Effector CD4-positive, alpha-beta T cell (primary cell): ENCODE measurements at places on chromosomes 1 and 21.

DNA sequence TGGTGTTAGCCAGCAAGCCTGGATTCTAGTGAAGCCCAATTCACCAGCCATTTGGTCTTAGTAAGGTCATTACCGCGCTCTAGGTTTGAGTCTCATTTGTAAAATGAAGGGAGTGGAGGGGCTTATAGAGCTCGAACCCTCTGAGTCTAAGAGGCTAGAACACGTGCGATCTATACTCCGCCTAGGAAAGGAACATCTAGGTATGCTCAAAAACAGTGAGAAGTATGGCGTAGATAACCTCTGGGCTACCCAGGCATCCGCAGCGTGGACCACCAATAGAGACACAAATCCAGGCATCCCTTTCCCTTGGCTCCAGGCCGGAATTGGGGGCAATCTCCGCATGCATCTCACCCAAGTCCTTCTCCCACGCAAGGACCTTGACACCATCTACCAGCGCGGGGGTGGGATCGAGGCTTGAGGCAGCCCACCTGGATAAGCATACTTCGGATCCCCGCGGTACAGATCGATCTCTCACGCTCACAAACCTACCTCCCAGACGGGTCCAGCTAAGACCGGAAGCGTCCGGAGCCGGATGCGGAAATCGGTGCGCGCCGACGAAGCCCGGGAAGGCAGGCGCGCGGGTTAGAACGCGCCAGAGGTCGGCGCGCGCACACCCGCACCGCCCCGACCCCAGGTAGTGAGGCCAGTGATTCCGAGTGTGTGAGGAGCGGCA is at the start of gene METTL25B:
Gene METTL25B, plus strand, starts transcription at position 544 of the 673 bp plus-strand sequence. CDS start 636 bp downstream, outside the sequence.
- DNase-seq: peak; percentile 67

DNA sequence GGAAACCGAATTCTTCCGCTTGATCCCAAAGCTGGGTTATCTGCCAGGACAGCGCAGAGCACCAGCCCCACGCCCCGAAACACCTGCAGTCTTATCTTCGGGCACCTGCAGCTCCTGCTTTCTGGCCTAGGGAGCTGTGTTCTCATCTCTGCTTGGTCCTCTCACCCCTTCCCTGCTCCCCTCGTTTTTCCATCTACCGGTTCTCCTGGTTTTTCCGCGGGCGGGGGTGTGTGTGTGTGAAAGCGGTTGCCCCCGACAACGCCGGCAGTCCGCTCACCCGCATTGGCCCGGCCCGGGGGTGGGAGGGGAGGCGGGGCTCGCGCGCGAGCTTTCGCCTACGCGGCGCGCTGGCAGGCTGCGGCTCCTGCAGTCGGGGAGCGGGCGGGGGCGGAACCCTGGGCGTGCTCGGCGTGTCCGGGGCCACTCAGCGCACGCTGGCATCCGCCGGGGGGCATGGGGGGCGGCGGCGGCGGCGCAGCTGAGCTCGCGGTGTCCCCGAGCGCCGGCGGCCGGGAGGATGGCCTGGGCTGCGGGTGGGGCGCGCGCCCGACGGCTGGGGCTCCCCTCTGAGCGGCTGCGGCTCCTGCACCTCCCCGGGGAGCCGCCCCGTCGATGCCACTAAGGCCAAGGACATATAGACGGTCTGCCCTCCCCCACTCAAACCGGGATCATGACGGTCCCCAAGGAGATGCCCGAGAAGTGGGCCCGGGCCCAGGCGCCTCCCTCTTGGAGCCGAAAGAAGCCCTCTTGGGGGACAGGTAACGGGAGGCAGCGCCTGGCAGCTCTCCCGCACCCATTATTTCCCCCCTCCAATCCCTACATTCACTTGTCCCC is 3.2 kb downstream of the ATP8B2 start:
- peak; percentile 91 for DNase-seq

DNA sequence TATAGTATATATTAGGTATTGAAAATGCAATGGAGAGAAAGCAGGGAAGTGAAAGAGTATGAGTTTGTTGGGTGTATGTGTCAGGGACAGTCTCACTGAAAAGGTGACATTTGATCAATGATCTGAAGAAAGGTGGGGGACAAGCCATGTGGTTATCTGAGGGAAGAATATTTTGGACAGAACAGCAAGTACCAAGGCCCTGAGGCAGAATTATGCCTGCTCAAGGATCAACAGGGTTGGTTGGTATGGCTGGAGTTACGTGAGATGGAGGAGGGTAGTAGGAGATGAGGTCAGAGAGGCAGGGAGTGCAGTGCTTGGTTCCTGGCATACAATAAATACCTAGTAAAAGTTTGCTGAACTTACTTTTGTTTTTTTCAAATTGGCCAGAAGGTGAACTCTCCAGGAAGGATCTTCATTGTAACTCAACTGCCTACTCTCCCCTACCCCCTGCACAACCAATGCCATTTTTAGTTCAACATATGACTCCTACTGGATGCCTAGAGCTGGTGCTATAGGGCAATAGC is 1.8 kb downstream of the LAMTOR2 start:
- DNase-seq: no peak

DNA sequence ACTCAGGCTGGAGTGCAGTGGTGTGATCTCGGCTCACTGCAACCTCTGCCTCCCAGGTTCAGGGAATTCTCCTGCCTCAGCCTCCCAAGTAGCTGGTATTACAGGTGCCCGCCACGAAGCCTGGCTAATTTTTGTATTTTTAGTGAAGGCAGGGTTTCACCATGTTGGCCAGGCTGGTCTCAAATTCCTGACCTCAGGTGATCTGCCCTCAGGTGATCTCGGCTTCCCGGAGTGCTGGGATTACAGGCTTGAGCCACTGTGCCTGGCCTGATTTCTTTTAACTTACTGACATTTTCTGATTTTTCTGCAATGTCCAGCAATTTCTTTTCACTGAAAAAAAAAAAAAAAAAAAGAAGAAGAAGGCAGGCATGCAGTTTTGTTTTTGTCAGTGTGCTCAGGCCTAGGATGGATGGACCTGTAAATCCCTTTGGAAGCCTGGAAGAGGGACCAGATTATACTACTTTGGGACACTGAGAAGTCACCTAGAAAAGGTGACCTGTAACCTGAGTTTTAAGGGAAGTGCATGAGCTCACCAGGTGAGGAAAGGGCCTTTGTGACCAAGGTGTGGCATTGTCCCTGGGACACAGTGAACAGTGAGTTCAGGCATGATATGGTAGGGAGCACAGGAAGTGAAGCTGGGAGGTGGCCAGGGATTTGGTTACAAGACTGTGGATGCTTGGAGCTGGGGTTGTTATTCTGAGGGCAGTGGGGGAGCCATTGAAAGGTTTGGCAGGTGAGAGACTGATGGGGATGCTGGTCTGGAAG is 2.7 kb upstream of the TMEM61 start:
- no peak for DNase-seq

GRCh38 chr1:151367658-151368392 is 4.7 kb downstream of the SELENBP1 start:
- DNase-seq: no peak

- DNase-seq: no peak
Observed at GRCh38 chr21:43287111-43287760, 118.4 kb downstream of the CRYAA start.

- no peak for DNase-seq
Observed at GRCh38 chr1:162954824-162955223, 93.8 kb upstream of the CCDC190 start.

DNA sequence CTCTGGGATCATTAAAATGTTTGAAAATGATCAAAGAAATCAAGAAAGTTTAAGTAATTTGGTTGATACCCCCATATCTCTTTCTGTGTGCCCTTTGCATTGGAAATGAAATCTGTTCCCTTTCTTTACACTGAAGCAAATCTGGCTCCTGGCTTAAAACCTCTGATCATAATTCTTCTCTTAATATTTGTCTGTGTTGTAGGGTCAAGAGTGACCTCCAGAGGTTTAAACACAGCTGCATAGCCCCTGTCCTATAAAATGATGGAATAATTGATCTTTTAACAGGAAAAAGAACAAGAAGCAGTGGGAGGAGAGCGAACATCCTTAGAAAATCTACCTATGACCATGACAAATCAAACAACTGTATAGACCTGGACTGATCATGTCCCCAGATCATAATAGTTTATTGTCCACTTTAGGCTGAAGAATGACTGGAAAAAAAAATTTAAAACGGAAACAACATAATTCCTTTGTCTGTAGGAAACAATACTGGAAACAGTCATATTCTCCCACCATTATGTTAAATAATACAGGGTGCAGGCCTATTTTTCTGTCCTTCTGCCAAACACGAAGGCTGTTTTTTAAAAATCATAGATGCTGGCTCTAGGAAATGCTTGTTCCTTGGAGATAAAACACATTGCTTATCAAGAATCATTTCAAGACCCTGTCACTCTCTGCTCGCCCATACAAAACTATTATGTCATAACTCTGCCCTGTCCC is 184.3 kb downstream of the NEGR1 start:
- no peak for DNase-seq

DNA sequence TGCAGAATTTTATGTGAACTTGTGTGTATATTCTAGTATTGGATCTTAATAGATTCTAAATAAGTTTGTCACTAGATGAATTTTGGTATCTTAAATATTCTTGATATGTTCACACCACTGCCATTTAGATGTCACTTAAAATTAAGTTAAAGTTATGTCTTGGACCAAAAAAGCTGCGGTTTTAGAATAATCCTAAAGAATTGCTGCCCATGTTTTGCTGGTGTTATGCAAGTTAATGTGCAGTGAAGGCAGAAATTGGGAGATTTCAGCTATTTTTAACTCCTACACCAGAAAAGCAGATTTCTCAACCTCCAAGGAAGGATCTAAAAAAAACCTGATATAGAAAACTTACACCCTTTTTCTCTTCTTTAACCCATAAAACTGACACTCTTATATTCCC is 757 bp downstream of the ACADM start:
- DNase-seq: no peak

GRCh38 chr1:168504064-168504837 is 39.5 kb downstream of the XCL2 start:
- no peak for DNase-seq

DNA sequence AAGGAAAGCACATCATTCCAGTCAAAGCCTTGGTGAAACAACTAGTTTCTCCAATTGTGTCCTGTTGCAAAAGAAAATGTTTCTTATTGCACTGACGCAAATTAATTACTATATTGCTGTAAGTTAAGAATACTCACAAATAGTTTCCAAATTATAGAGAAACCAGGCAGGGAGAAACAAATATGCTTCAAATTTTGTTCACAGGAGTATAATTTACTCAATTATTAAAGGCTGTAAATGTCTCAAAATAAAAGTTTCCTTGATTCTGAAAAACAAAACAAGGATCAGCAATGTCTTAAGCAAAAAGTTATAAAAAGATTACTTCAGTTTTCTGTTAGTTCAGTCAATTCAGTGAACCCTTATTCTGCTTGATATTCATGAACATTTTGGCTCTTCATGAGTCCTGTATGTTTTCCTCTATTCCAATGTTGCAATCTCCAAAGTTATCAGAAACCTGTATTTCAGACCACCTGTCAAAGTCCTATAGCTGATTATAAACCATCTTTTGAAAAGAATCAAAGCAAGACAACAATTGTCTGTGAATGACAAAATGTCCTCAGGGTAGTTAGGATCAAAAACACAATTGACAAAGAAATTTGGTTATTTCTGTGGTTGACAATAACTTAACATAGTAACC is 11.7 kb upstream of the SYPL2 start:
- no peak for DNase-seq

DNA sequence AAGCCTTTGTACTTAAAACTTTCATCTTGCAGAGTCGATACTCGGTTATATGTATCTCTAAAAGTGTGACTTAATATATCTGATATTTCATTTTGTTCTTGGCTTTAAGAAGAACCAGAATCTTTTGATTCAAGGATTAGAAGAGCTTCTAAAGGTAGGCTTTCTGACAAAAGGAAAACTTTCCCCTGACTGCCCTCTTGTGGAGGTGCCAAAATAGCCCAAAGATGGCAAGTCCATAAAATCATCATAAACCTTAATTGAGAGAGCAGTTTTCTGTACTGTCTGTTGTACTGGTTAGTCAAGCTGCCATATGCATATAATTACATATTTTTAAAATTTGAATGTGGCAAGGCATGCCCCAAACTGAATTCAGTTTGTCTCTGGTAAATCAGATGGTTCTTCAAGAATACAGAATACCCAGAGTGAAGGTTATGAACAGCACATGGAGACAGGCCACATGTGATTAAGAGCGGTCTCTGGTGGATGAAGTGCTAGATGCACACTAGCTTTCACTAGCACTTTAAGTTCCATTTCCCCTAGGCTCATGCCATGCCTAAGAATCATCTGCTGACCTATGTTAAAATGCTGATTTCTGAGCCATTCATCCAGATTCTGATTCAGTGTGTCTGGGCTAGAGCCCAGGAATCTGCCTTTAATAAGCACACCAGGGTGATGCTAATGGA is 27.7 kb upstream of the ELAVL4 start:
- no peak for DNase-seq

DNA sequence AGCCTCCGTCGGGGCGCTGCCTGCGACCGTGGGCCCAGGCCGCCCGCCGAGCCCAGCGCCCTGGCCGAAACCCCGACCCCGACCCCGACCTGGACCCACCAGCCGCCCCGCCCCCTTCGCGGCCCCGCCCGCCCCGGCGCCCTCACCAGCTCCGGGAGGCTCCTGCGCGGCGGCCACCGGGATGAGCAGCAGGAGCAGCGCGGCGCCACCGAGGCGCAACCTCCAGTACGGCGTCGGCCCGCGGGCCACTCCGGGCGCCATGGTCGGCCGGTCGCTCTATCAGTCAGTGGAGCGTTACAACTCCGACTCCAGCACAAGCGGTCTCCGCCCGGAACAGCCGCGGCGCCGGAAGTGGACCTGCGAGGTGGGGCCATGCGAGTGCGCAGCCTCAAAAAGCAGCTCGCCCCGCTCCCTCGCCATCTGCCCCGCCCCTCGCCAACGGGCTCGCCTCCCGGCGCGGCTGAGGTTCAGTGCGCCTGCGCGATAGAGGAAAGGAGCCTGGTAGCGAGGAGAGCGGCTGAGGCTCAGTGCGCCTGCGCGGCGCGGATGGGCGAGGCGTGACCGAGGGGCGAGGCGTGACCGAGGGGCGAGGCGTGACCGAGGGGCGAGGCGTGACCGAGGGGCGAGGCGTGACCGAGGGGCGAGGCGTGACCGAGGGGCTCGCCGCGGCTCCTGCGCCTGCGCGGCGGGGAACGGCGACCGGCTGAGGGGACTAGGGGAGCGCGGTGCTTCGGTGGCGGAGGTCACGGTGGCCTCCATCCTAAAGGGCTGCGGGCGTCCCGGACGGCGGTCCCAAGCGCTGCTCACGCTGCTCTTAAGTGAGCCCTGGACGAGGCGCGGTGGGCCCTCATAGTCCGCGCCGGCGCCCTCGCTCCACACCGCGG is at the start of gene PTTG1IP:
Gene PTTG1IP, minus strand, starts transcription at position 335 of the 884 bp plus-strand sequence. Its CDS starts 74 bp downstream, at position 261.
- peak; percentile 98 for DNase-seq

- no peak for DNase-seq
Observed at GRCh38 chr1:897226-897625, 26.5 kb upstream of the SAMD11 start.

DNA sequence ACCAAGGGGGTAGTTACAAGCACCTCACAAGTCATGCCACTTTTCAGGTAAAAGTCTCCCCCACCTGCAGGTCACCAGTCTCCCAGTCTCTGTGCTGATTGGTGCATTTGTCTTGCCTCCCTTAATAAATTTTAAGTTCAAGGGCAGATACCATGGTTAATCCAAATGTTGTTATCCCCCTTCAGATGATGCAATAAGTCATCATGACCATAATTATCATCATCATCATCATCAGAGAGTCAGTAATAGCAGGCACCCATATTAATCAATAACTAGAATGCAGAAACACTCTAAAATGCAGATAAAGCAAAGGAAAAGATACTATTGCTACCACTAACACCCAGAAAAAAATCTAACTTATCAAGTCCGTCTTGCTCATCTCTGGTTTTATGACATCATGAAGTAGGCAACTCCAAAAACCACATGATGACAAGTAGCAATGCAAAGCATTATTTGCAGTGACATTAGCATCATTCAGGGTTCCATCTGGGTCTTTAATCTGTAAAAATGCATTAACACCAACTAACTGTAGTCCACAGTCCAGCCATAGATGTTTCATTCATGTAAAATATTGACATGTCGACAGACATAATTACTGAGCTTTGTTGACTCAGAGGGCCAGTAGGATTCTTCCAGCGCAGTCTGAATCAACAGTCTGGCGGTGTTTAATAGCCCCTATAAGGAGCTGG is 492.0 kb upstream of the RUNX1 start:
- no peak for DNase-seq
